COR-L47 (cell line): ENCODE measurements at places on chromosomes 1 and 21.

DNA sequence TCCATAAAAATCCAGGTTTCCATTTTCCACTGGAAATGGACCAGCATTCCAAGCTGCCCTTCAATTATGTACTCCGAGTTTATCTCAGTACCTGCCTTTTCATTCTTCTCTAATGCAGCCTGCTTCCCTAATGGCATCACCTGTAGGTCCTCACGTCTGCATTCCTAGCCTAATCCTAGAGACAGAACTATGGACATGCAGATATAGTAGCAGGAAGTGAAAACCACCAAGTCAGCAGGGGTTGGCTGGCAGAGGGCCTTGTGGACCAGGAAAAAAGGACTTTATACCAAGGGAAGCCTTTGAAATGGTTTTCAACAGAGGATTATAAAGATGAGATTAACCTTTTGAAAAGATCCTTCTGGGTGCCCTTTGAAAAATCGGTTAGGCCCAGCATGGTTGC, 135.7 kb upstream of the L1TD1 start:
- no peak for DNase-seq

DNA sequence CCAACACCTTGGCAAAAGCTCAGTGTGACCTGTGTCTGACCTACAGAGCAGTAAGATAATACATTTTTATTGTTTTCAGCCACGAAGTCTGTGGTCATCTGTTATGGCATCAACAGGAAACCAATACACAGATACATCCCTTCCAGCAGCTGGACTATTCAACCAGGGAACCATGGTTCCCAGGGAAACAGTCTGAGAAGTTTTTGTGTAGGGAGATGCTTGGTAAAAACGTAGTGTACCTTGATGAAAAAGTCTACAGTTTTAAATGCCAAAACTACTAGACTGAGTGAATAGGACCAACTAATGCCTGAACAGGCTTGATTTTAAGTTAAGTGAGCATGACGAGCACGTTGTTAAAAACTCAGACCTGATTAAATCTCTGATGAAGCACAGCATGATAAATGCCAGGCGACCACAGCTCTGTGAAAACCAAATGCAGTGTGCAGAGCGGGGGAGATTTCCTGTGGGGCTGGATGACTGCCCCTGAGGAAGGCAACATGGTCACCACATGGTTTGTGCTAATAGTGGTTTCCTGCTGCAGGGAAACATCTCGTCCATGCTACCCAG, 228.9 kb downstream of the TNR start:
- DNase-seq, result no peak

DNA sequence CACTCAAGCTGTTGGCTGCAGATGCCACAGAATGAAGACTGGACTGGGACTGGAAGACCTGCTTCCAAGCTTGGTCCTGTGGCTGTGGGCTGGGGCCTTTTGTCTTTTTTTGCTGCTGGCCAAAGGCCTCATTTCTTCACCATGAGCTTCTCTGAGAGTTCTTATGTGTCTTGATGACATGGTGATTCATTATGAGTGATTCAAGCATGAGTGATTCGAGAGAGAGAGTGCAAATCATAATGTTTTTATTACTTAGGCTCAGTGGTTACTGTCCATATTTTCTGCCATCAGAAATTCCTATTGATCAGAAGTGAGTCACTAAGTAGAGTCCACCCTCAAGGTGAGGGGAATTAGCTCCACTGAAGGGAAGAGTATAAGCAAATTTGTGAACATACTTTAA, 94.0 kb downstream of the PCP4 start:
- no peak for DNase-seq

- DNase-seq, result no peak
These were observed 75.6 kb upstream of the ROR1 start for GRCh38 chr1:63698001-63698838.

GRCh38 chr1:110166861-110167260, 16.6 kb downstream of the SLC6A17 start:
- DNase-seq, result no peak

DNA sequence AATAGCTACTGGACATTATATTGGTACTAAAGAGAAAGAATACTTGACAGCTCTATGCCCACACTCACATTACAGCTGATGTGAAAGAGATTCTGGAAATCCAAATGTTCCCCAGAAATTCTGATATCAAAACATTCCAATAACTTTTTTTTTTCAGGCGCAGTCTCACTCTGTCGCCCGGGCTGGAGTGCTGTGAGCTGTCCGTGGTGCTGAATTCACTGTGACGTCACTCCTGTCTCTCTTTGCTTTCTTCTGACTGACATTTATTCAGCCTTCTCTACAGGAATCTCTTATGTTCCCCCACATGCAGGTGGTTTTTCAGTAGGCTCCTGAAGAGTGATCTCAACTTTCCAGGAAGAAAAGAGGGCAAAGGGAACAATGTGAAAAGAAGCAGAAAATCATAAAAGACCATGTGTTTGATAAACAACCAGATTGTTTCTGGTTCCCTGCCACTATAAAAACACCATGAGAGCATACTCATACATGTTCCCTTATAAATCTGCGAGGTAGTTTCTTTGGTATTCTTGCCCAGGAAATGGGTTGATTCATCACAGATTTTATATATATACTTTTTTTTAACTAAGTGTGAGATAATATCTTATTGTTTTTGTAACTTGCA, 6.2 kb downstream of the S100A7A start:
- DNase-seq, result no peak

- DNase-seq, result no peak
These were observed 12.5 kb downstream of the POLR3GL start for GRCh38 chr1:145977016-145977415.

GRCh38 chr1:117290890-117291289, 76.4 kb upstream of the MAN1A2 start:
- DNase-seq, result no peak

GRCh38 chr1:21084111-21084810, 92.4 kb downstream of the EIF4G3 start:
- no peak for DNase-seq

- no peak for DNase-seq
These were observed 142.4 kb downstream of the AK5 start for GRCh38 chr1:77424236-77424635.

- no peak for DNase-seq
These were observed 52.7 kb upstream of the COA6 start for GRCh38 chr1:234320549-234320948.

GRCh38 chr21:45246386-45247320, 41.0 kb downstream of the POFUT2 start:
- no peak for DNase-seq

DNA sequence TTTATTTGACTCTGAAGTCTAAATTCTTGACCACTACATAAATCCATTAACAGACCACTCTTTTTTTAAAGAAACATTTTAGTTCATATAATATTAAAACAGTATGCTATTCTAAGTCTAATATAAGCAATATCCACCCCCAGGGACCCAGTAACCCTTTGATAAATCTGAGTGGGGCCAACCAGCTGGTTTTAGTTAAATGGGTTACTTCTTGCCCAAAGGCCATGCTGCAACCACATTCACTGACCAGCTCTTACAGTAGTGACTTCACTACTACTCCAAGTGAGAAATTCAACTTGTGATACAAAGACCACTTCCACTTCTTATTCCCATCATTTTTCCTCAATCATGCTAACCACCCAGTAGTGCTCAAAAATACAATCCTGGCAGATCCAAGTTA, 20.5 kb downstream of the FUBP1 start:
- no peak for DNase-seq

DNA sequence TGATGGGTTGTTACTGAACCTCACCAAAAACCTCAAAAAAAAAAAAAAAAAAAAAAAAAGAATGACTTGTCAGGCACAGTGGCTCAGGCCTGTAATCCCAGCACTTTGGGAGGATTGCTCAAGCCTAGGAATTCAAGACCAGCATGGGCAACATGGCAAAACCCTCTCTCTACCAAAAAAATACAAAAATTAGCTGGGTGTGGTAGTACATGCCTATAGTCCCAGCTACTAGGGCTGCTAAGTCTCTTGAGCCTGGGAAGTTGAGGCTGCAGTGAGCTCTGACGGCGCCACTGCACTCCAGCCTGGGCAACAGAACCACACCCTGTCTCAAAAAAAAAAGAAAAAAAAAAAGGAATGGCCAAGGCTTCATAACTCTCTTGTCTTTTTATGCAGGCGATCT, 11.1 kb downstream of the CHAF1B start:
- no peak for DNase-seq

- peak; percentile 11 for DNase-seq
These were observed 1013.8 kb downstream of the PLA2G4A start for GRCh38 chr1:187842406-187843165.

GRCh38 chr1:94245747-94246438, 8.5 kb upstream of the ARHGAP29 start:
- no peak for DNase-seq

- DNase-seq, result no peak
These were observed 19.3 kb upstream of the IL22RA1 start for GRCh38 chr1:24162201-24162600.

DNA sequence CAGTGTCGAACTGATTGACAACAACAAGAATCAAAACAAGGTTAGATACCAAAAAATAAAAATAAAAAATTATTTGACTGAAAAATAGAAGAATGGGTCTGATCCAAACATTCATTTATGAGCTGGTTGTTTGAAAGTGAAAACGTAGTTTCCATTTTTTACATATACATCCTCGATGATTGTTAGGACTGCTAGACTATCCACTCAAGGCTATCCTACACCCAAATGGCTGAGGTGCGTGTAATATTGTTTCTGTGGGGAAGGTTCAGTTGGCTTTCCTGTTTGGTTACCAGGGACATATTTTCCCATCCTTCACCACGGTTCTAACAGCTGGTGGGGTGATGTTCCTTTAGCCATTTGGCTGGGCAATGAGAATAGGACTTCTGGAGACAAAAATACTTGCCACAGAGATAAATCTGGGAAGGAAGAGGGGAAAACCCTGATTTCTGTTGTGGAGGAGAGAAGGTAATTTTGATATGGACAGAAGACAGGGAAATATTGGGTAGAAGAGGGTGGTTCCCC, 66.3 kb downstream of the MAP3K7CL start:
- DNase-seq, result no peak

DNA sequence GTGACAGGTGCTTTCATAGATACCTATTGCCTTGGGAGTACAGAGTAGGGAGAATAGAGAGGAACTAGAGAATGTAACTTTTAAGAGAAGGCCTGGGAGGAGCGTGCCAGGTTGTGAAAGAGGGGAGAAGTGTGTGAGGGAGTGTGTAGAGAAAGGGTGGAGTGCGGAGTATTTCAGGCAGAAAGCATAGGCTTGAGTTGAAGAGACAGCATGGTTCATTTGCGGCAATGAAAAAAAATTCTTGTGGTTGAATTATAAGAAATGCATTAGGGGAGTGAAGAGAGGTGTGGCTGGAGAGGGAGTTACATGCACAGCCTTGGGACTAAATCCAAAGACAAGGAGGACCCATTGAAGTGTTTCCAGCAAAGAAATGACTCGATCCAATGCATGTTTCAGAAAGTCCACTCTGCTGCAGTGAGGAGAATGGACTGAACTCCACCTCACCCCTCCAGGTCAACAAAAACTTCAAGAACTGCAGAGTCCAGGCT, 81.7 kb upstream of the ADAM30 start:
- no peak for DNase-seq
